ENCODE measurements at places on chromosomes 6 and 20.

DNA sequence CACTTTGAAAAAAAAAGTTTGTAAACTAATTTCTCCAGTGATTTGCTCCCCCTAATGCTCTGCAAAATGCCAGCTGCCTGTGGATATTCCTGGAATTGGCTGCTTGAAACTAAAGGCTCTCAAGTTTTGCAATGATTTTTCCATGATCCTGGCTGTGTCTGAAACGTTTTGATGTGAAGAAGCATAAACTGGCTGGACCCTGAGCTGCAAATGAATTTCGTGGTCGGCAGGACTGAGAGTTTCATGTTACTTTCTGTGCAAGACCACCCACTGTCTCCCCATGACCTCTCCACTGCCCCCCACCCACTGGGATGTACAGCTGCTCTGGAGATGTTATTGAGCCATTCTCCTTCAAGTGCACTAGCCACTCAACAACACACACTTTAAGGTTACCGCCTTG, 171.3 kb upstream of the SSTR4 start:
- DNase-seq: no peak

GRCh38 chr6:28586962-28587745, 61.5 kb downstream of the GPX5 start:
- peak; percentile 59 for DNase-seq

- no peak for DNase-seq
These were observed 132.4 kb upstream of the MAN1A1 start for GRCh38 chr6:119481976-119482375.

DNA sequence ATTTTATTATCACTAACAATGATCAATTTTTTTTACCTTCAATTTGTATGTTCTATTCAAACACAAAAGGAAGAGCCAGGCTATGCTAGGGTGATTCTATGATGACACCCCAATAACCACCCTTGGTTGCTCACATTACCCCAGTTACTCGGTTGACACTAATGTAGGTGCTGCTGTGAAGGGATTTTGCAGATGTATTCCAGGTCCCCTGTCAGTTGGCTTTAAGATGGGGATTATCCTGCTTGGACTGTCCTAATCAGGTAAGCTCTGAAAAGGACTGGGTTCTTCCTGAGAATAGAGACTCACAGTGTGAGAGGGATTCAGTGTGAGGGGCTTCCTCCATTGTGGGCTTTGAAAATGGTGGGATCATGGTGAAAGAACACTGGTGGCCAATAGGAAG, 11.9 kb downstream of the HLA-A start:
- DNase-seq: no peak
